ENCODE measurements at places on chromosomes 12 and 14.

- DNase-seq: no peak
Measured at GRCh38 chr14:64550621-64551333, 1.0 kb downstream of the PPP1R36 start.

DNA sequence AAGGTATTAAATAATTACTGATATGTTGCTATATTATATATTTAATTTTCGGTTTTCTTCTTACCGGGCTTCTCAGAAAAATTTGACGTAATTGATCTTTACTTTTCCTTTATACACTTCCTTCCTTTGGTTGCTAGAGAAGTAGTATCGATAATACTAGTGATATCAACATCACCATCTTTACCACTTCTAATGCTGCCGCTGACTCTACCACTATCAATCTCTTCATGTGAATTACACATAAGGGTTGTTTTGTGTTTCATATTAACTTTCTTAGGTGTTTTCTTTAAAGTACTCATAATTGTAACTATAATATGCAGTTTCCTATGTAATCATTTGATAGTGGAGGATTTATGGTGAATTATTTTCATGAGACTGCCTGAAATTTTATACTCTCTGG is 30.9 kb upstream of the KLRF1 start:
- DNase-seq: no peak

GRCh38 chr14:51310505-51310944 is 70.5 kb downstream of the TMX1 start:
- no peak for DNase-seq

- no peak for DNase-seq
Measured at GRCh38 chr12:122130150-122130549, 43.9 kb downstream of the IL31 start.

GRCh38 chr14:55819610-55820304 is 239.8 kb downstream of the KTN1 start:
- peak; percentile 65 for DNase-seq

DNA sequence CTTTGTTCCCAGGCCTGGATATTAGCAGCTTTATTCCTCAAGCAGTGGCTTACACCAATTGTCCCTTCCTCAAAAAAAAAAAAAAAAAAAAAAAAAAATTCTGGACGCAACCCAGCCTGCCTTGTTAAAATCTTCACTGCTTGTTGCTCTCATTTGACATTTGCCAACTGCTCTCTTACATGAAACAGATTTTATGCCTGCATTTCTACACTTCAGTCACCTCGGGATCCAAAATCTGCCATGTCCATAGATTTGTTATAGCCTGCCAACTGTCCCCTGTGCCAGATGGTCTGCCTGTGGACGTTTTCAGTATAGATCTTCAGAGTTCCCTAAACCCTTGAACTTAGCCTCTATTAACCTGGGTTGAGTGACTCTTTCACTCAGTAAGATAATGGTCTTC is 651.5 kb downstream of the FSCB start:
- no peak for DNase-seq

DNA sequence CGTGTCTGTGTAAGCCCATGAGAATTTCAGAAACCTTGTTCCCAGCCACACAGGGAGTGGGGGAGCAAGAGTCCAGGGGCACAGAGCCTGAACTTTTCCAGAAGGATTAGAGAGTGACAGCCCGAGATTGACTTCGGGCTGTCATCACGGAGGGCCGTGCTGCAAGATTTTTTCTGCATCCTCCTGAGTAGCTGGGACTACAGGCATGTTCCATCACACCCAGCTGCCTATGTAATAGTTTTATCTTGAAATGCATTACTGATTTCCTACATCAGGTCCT is 14.4 kb downstream of the EVL start:
- DNase-seq: no peak

DNA sequence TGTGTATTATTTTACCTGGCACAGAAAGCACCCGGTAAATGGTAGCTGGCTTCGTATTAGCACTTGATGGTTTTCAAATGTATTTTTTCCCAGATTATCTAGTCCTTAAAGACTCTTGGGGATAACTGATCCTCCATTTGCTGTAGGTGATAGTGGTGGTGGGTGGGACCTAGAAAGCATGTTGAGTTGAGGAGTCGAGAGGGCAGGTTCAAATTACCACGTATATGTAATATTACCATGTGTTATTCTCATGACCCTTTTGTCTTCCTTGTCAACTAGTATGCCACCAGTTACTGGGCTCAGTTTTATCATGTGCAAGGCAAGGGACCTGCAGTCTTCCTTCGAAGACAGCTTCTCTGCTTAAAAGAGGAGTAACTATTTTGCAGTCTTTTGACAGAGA is 1.8 kb downstream of the GLRX5 start:
- no peak for DNase-seq

All from suppressor macrophage treated with lipopolysaccharide for 4 hours (primary cell).